ENCODE measurements at places on chromosomes 2 and 18.

GRCh38 chr2:207662203-207662602 is 37.0 kb upstream of the METTL21A start:
- DNase-seq: no peak

DNA sequence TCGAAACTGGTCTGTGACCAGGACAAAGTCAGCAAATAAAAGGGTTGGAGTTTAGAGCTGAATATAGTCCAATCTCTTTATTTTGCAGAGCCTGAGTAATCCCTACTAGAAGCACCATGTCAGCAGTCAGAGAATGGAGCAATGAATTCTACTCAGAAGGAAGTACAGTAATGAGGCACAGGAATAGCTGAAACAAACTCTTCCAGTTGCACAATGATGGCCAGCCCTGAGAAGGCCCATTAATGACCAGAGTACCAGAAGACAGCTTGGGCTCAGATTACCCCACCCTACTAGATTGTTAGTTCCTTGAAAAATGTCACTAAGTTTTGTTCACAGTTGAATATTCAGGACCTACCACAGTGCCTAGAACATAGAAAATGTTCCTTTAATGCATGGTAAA is 40.3 kb upstream of the SCG2 start:
- DNase-seq: no peak

- DNase-seq: no peak
Observed at GRCh38 chr2:27496357-27497287, at the start of gene GCKR. TSS of gene GCKR (plus strand) at chr2:27496839. CDS start at chr2:27496905, 66 bp downstream.

DNA sequence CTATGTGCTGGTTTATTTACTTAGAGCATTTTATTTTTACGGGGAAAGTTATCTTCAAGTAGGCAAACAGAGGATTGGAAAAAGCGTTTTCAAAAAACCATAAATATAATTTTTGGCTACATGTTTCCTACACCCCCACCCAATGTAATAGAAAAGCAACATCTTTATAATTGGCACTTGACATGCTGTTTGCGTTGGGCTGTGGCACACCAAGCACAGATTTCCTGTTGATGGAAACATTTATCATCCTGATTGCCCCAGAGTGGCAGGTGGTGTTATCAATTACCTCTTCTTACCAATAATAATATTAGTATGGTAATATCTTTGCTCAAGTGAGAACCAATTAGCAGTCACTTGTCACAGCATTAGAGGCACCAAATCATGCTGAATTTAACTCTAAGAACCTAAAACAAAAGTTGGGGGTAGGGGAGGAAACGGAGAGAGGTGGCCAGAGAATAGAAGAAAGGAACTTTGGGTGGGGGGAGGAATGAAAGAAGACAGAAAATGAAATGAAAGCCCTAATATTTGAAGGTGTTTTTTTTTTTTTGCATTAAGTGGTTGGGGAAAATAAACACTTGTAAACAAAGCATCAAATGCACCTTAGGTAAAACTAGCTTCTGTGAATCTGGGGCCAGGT is 3.8 kb upstream of the SALL3 start:
- no peak for DNase-seq

- DNase-seq: no peak
Observed at GRCh38 chr2:60487174-60487573, 66.3 kb downstream of the BCL11A start.

GRCh38 chr18:13800505-13801259 is 23.3 kb upstream of the MC5R start:
- DNase-seq: peak; percentile 75

DNA sequence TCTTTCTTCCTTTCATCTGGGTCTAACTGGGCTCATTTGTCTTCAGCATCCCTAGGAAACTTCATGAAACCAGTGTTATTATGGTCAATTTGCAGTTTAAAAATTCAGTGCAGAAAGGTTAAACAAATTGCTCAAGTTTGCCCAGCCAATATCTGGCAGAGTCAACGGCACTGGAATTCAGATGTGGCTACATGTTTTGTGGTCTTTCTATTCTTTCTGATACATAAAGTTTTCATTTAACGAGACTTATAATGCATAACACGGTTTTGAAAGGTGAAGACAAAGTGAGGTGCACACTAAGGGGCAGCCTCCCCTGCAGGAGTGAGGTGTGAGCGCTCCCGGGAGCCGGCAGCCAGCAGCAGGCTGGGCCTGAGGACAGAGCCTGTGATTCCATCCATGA is 164.6 kb downstream of the RTP5 start:
- DNase-seq: no peak

- DNase-seq: no peak
Observed at GRCh38 chr2:62526531-62527381, 20.8 kb upstream of the TMEM17 start.

DNA sequence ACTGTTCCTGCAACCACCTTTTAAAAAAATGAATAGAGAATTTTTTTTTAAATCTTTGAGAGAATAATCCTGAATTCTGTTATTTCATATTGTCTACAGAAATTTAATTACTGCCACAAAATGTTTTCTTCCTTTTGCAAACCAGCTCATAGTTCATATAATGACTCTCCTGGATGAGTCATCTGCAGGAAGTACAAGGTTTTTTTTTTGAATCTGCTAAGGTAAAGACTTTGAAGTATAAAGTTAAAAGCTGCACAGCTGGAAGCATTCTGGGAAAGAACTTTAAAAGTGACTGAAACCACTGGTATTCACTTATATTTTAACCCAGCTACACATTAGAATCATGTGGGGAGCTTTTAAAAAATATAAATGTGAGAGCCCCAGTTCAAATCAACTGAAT is 25.4 kb downstream of the SESTD1 start:
- DNase-seq: no peak

DNA sequence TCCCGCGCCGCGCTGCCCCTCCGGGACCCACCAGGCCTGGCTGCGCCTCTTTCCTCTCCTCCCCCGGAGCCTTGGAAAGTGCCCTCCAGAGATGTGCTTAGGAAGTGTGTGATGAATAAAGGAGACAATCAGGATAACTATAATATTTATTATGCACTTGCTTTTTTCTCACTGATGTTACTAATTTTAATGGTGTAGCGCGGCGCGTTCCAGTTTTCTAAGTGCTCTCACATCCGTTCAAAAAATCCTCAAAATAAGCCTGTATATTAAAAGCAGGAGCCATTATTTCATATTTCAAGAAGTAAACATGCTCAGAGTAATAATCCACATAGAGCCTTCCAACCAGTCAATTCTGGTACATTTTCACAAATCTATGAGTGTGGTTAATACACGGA is 941 bp upstream of the MPPE1 start:
- DNase-seq: no peak

- DNase-seq: peak; percentile 54
Observed at GRCh38 chr2:96523659-96524481, 12.7 kb upstream of the ARID5A start.

DNA sequence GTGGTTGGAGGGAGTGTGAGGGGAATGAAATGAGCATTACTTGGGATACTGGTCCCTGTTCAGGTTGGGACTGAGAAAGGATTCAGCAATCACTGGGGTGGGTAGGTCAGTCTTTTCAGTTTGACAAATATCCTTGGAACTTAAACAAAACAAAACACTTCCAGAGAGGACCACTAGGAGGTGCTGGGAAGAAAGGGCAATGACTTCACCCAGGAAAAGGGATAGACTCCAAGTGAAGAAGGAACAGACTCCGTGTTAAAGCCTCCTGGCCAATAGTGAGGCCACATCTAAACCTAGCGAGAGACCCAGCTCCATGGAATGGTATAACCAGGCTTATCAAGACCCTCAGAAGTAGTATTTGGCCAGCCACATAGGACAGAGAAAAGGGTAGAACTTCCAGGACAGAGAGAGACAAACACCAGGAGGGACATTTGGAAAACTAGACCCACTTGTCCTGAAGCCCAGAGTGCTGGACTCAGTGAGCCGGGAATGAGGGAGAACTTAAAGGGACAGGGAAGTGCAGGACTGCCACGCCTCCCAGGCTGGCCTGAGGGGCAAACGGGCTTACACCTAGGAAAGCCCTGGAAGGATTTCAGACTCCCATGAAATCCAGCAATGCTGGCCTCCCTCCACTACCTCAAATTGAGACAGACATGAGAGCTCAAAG is 19.6 kb upstream of the KCNG3 start:
- no peak for DNase-seq

- DNase-seq: no peak
Observed at GRCh38 chr2:41597680-41598079, 450.1 kb upstream of the PKDCC start.

DNA sequence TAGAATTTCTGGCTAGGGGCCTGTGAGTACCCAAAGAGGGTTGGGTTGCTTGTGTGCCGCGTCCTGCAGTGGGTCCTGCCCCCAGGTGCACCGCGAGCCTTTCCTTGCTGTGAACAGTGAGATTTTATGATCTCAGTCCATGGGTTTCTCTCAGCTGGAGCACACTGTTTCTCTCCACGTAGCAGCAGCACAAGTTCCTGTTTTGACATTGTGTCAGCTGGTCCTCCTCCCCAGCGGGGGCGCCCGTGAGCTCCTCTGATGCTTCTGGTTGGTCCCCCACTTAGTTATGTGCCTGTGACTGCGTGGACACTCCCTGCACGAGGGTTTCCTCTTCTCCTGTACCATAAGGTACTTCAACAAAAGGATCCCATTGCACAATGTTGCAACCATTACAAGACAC is 29.8 kb downstream of the TSHZ1 start:
- no peak for DNase-seq

DNA sequence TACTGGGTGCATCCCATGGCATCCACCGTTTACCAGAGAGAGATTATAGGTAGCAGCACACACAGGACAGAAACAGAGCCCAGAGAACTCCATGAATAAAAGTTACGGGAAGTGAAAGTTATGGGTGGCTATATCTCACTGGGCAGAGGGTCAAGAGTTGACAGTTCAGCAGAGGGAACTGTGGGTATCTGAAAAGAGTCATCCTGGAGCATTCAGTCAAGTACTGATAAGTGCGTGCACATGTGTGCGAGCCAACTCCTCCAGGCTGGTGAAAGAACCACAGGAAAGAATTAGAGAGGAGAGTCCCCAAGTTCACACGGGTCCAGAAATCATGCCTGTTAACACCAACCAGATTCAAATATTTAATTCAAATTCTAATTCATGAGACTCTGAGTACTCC is 1588.2 kb downstream of the LRP1B start:
- no peak for DNase-seq

GRCh38 chr18:805008-805754 is 6.9 kb downstream of the YES1 start:
- no peak for DNase-seq

- DNase-seq: no peak
Observed at GRCh38 chr2:84478867-84479266, 19.8 kb upstream of the SUCLG1 start.

DNA sequence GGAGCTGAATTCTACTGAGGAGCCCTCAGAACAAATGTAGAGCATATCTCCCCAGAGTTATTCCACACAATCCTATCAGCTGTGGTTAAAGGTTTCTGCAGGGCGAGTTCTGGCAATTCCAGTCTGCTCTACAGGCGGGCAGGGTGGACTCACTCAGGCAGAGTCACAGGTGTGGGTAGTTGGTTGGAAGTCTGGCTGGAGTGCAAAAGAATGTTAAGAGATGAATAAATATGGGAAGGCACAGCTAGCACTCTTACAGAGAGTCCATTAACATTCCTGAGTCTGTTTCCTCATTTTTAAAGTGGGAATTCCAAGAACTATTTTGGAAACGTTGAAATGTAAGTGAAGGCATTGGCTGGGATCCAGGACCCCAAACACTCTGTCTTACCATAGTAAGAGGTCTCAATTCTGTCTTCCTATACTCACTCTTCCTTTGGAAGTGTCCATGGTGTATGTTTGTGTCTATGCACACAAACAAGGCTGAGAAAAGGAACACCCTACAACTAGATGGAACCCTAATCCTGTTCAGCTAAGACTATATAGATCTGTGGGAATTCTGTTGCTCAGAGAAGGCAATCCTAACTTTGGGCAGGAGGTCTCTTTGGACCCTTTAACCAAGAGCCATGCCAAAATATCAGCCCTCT is 63.3 kb upstream of the AQP4 start:
- no peak for DNase-seq

- DNase-seq: no peak
Observed at GRCh38 chr2:165163761-165164160, 40.1 kb downstream of the SCN3A start.

- DNase-seq: no peak
Observed at GRCh38 chr18:9715978-9716774, 8.1 kb downstream of the RAB31 start.

- DNase-seq: no peak
Observed at GRCh38 chr2:30287857-30288513, 56.7 kb downstream of the LBH start.
